ENCODE measurements at places on chromosomes 7 and 10.

GRCh38 chr10:106396192-106396591 lies 768.3 kb downstream of the SORCS1 start:
- no peak for DNase-seq

- DNase-seq, result no peak
Measured at GRCh38 chr10:93697207-93697606, 5.2 kb downstream of the FRA10AC1 start.

- DNase-seq, result no peak
Measured at GRCh38 chr10:79982861-79983260, 34.0 kb upstream of the SFTPD start.

- DNase-seq, result no peak
Measured at GRCh38 chr7:157272351-157273207, 64.2 kb upstream of the DNAJB6 start.

DNA sequence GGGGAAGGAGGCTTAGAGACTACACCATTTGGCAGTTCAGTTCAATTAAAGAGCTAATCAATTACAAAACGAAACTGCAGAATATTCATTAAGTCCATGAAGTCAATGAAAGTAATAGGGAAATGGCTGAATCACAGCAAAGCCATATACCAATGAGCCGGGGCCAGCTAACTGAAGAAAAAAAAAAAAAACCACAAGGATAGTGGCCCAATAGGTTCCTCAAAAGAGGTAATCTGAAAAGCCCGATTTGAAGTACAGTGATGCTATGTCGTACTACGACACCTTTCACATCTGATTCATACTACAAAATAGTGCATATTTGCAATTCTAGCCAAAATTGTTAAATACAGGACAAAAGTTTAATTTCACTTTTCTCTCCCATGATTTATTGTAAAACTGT lies 2.5 kb downstream of the ARHGAP12 start:
- no peak for DNase-seq

DNA sequence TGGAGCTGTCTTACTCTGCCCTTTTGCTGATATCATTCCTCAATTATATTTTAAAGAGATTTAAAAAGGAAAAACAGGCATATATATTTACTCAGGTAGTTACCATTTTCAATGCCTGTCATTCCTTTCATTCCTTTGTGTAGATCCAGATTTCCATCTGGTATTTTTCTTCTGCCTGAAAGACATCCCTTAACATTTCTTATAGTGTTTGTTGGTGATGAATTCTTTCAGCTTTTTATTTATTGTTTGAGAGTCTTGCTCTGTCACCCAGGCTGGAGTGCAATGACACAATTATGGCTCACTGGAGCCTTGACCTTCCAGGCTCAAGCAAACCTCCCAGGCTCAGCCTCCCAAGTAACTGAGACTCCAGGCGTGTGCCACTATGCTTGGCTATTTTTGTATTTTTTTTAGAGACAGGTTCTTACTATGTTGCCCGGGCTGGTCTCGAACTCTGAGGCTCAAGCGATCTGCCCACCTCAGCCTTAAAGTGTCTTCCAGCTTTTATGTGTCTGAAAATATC lies 5.6 kb upstream of the POM121 start:
- DNase-seq, result no peak

GRCh38 chr10:28307267-28307666 lies 4.4 kb upstream of the MPP7 start:
- DNase-seq, result no peak

- DNase-seq, result no peak
Measured at GRCh38 chr10:67936416-67936815, 52.0 kb downstream of the SIRT1 start.

- no peak for DNase-seq
Measured at GRCh38 chr7:77461246-77461645, 45.1 kb upstream of the GSAP start.

DNA sequence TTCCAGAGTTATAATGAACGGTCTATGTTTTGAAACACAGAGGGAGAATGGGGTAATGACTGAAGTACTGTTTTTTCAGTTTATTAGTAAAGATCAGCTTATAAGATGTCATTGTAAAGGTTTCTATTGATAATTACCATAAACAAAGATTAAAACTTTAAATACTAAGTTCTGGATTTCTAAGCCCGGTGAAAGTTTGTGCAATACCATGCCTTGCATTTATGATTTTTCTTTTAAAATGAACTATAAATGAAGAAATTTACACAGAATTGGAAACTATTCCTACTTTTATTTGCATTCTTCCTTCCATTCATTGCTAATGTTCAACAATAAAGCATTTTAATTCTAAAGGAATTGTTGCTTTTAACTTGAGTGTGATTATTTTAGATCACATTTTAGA lies 4.9 kb downstream of the MEOX2 start:
- DNase-seq, result no peak

GRCh38 chr7:86644282-86645224 lies 844 bp downstream of the GRM3 start:
- DNase-seq, result no peak

DNA sequence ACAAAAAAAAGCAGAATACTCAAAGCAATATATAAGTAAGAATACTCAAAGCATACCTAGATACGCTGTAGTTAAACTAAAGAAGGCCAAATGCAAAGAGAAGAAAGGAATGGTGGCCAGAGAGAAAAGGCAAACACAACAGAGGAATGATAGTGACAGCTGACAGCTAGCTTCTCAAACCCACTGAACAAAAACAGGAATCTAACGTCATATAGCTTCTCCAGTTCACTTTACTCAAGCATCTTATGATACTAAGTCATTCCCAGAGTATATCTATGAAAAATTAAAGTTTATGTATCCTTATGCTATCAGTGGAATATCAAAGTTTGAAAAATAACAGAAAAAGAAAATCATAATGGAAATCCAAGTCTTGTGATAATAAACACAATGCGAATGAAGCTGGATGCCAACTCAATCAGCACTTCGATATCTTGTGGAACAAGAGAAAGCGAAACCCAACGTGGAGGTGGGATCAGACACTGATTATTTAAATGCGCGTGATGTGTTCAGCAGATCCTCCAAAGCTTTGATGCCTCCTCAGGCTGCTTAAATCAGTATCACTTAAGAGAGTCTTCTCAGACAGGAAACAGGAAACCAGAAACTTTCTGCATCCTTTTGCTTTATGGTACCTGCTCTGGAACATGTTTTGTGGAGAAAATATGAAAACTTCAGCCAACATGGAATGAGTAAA lies 102.8 kb downstream of the PIP4K2A start:
- no peak for DNase-seq

DNA sequence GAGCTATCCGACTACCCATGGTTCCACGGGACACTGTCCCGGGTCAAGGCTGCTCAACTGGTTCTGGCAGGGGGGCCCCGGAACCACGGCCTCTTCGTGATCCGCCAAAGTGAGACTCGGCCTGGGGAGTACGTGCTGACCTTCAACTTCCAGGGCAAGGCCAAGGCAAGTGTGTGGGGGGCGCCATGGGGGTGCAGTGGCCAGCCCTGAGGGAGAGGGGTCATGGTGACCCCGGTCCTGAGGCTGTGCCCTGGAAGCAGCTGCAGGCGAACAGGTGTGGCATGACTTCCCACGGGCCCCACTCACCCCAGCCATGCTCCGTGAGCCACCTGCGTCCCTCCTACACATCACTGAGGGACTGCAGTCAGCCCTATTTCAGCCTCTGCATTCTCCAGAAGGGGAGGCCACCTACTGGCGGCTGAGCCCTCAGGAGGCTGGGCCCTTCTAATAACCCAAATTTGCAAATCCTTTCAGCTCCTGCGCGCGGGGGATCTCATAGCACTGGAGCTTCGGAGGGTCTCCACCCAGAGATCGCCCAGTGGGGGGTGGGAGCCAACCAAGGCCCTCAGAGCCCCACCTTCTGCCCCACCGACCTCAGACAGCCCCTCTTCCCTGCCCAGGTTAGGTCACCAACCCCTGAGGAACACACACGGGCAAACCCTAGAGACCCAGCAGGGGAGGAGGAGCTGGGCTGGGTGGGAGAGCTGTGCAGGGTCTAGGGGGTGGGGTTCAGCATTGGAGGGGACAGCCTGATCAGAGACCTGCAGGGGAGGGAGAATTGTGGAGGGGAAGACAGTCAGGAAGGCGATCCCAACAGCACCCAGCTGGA lies 30.8 kb downstream of the SH2B2 start:
- DNase-seq, result no peak

- DNase-seq, result no peak
Measured at GRCh38 chr10:70354556-70354955, 27.9 kb downstream of the LRRC20 start.

All from stimulated activated CD8-positive, alpha-beta memory T cell treated with anti-CD3 and anti-CD28 coated beads, Interleukin-12 subunit alpha, Interleukin-12 subunit beta, amount 100 ng/mL, for 4 hours (primary cell).